ENCODE measurements at places on chromosomes 7 and 10. TPM values are rescaled to one million over a fixed set of nuclear protein-coding genes. Genes with fewer than 3 reads are reported as not detected.

Gene GPR141
- total RNA-seq = not detected

Gene POLR2J2
- 21.3 TPM for total RNA-seq

Gene AS3MT
- not detected for total RNA-seq

Gene AKR1C3
- total RNA-seq = 4.8 TPM

Gene IFIT1B
- total RNA-seq = not detected

Gene GFRA1
- total RNA-seq = 0.95 TPM

Gene SPDYE6
- total RNA-seq = not detected

Gene FGFBP3
- 0.38 TPM for total RNA-seq

Gene CPED1
- 0.22 TPM for total RNA-seq

Gene AKR1D1
- not detected for total RNA-seq

Gene DLD
- total RNA-seq = 61.7 TPM

Gene UTF1
- total RNA-seq = not detected

Gene C10orf62
- not detected for total RNA-seq

Gene SMO
- 13.2 TPM for total RNA-seq

Gene TCAF2
- 7.1 TPM for total RNA-seq

Gene CUBN
- total RNA-seq = 3.0 TPM

Gene ASIC3
- 0.69 TPM for total RNA-seq

Gene FGL2
- not detected for total RNA-seq

Gene INHBA
- 32.3 TPM for total RNA-seq

Gene TUBB8
- not detected for total RNA-seq

Gene MYL7
- total RNA-seq = not detected

Gene VSTM2A
- total RNA-seq = not detected

Gene VPS37D
- total RNA-seq = 2.0 TPM

Gene PTPN20
- 0.27 TPM for total RNA-seq

Gene GNAT3
- total RNA-seq = not detected

Gene COL13A1
- 47.5 TPM for total RNA-seq

Gene ASAH2
- total RNA-seq = 3.4 TPM

Gene FAM170B
- total RNA-seq = not detected

Gene TEX47
- not detected for total RNA-seq

Gene OTUD1
- 6.0 TPM for total RNA-seq

Gene SPDYE16
- total RNA-seq = 0.22 TPM

Gene HABP2
- total RNA-seq = not detected

Gene ZNF425
- 2.0 TPM for total RNA-seq

Gene UCN3
- total RNA-seq = not detected

Gene NPC1L1
- total RNA-seq = not detected

Gene ITPRIP
- total RNA-seq = 33.3 TPM

Gene GPER1
- 0.25 TPM for total RNA-seq

Gene SVIL
- 85.1 TPM for total RNA-seq

Gene UBN2
- 14.2 TPM for total RNA-seq

Gene OR2A5
- not detected for total RNA-seq

Gene PON2
- total RNA-seq = 125 TPM

Gene ELOVL3
- not detected for total RNA-seq

Gene SP8
- total RNA-seq = 2.5 TPM

Gene CYP17A1
- not detected for total RNA-seq

Gene PAX4
- total RNA-seq = not detected

Gene TFR2
- total RNA-seq = 0.95 TPM

Gene HOXA9
- total RNA-seq = 62.9 TPM

Data from endothelial cell of umbilical vein (primary cell).